Hindlimb muscle (tissue), 1 donor: ENCODE measurements at places on chromosomes 5 and 9.

DNA sequence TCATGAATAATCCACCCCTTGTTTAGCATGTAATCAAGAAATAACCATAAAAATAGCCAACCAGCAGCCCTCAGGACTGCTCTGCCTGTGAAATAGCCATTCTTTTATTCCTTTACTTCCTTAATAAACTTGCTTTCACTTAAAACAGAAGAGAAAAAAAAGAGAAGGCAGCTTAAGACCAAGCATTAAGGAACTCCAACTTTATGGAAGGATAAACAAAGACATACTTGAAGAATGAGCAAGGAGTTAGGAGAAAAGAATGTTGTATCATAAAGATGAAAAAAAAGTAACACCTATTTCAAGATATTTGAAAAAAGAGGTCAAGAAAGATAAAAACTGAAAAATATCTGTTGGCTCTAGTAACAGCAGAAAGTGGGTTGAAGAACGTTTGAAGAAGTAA, 107.6 kb downstream of the RNF180 start:
- DNase-seq: no peak

- DNase-seq: peak; percentile 49
Measured at GRCh38 chr9:70049236-70049635, 5.6 kb downstream of the MAMDC2 start.

- DNase-seq: no peak
Measured at GRCh38 chr9:12094046-12094445, 599.1 kb upstream of the TYRP1 start.

- no peak for DNase-seq
Measured at GRCh38 chr5:148416921-148417320, 33.2 kb downstream of the FBXO38 start.

DNA sequence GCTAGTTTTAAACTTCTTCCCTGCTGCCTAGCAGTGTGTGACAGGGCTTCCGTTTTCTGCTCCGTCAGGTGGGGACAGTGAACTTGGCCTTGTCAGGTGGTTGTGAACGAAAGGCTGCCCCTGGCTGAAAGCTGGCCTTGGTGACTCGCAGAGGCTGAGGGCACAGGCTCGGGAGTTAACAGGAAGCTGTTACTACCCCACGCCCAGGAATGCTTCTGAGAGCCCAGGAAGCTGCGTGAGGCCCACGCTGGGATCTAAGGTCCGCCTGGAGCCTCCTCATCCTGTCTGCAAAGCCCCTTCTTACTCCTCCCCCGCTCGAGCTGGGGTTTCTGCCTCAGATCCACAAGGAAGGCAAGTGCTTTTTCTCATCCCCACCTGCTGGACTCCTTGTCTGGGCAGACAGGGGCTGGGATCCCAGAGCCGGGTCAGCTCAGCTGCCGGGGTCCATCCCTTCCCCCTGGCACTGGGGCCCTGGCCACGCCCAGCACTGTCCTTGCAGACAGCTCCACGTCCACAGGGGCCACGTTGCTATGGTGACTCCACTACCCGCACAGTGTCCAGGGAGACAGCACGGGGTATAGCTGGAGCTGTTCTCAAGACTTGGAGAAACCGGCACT, 124.7 kb upstream of the TBC1D2 start:
- peak; percentile 11 for DNase-seq

DNA sequence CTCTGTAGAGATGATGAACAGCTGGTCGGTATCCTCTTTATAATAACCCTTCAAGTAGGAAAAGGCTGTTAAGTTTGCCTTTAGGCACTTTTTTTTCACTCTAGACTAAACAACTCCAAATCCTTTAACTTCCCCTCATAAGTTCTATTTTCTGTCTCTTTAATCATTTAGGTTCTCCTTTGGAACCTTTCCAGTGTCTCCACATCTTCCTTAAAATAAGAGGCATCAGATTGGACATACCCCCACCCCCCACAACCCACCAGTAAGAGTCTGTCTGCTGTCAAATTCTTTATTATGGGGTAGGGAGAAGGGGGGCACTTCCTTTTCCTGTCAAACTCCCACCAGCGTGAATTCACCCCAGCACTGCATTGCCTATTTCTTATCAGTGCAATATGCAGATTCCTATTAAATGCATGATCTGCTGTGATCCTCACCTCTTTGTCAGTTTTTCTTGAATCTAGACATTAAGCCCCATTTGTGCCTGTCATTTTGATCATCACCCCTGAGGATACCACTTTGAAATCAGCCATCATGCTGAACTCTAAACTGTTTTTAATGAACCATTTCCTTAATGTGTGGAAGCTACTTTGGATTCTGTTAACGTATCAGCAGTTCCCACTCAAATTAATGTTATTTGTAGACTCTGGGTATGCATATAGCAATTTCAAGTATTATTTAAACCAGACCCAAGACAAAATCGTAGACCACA, 212.2 kb downstream of the PDZD2 start:
- DNase-seq: no peak

- peak; percentile 47 for DNase-seq
Measured at GRCh38 chr9:7906783-7907550, 107.4 kb upstream of the DMAC1 start.

- no peak for DNase-seq
Measured at GRCh38 chr5:42579320-42579719, 156.1 kb downstream of the GHR start.

DNA sequence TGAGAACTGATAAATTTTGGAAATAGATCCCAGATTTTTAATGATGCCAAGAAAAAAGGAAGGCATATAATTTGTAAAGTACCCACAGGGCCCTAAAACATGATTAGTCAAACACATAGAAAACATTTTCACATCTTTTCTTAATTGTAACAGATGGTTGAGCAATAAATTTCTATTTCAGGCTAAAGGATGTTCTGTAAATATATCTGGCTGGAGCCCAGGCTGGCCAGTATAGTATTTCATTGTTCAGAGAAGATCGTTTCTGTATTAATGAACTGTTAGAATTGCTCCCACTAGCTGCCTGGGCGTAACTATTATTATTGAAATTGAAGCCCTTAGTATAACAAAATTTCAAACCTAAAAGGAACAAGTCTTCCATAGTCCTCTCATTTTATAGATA, 105.3 kb upstream of the SMC2 start:
- DNase-seq: peak; percentile 2
